ENCODE measurements at places on chromosomes 6 and 20.

DNA sequence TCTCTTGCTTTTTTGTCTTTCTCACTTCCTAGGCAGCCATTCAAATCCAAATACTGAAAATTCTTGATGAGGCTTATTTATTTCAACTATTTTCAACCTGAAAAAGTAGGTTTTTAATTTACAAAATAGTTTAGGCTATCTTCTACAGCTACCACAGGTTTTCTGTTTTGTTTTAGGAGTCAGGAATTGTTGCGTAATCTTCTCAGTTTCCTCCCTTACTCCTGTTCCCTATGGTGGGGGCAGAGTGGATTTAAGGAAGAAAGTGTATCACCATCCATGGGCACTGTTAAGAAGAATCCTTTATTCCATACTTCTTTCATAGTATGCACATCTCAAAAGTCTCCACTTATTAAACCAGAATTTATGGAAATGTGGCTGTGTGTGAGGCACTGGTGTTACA is 182.4 kb downstream of the KHDC1L start:
- no peak for DNase-seq

DNA sequence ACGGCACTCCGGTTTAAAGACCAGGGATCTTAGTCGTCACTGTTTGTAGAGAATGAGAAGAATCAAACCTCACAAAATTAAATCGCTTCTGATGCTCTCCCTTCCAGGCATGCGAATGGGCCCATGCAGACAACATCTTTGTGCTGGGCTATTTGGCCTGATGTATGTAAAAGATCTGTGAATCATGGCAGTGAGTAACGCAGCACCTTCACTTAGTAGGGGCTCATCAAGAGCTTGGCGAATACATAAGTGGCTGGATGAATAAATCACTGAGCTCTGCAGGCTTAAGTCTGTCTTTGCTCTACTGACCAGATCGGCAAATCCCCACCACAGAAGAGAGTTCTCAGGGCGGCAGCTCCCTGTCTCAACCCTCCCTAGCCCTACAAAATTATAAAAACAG is 44.8 kb upstream of the AFDN start:
- no peak for DNase-seq

- DNase-seq: peak; percentile 36
Observed at GRCh38 chr6:83114164-83114563, 46.7 kb downstream of the DOP1A start.

- DNase-seq: no peak
Observed at GRCh38 chr6:112557435-112557834, 210.3 kb downstream of the RFPL4B start.

- DNase-seq: no peak
Observed at GRCh38 chr20:1163653-1164052, 21.1 kb downstream of the TMEM74B start.

- DNase-seq: no peak
Observed at GRCh38 chr6:151998784-151999183, 191.3 kb downstream of the ESR1 start.

GRCh38 chr6:53696341-53696740 is 30.8 kb upstream of the KLHL31 start:
- no peak for DNase-seq

- no peak for DNase-seq
Observed at GRCh38 chr6:163826629-163827028, 412.1 kb downstream of the QKI start.

- no peak for DNase-seq
Observed at GRCh38 chr6:126605089-126605488, 265.2 kb downstream of the CENPW start.

Data from COLO829 (cell line).